Fibroblast of skin of left biceps (primary cell): ENCODE measurements at places on chromosomes 16 and 17.

DNA sequence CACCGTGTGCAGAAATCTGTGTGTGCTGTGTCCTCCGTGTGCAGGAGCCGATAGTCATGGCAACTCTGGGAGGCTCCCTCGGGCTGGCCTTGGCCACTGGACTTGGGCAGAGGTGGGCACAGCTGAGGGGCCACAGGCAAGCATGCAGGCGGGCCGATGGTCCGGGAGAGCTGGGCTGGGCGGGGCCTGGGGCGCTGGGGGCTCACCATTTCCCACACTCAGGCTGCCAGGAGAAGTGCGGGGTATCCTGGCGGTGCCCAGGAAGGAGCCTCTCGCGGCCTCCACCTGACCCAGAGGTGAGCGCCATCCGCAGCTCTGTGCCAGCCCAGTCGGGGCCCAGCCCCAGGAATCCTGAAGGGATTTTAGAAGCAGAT is 28.4 kb downstream of the BAHCC1 start:
- no peak for DNase-seq

DNA sequence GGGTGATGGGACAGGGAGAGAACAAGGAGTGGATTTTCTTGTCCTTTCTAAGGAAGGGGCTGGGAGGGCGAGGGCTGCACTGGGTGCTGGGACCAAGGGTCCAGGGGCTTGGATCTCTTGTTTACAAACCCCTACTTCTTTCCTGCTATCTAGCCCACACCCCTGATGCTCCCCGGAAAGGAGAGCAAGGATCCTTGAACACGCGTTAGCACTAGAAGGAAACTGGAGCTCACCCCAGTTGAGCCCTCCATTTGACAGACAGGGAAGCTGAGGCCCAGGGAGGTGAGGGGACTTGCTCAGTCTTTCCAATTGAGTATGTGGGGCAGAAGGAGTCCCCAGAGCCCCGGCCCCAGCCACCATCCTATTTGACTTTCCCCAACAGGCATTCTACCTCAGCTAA is 4.6 kb upstream of the ITGAE start:
- DNase-seq: no peak

- DNase-seq: no peak
Observed at GRCh38 chr16:89201439-89202377, 1.4 kb upstream of the SLC22A31 start.

GRCh38 chr17:7436556-7437368 is 1.5 kb downstream of the TMEM102 start:
- DNase-seq: no peak

GRCh38 chr17:48014595-48015111 is 22.9 kb downstream of the COPZ2 start:
- no peak for DNase-seq

GRCh38 chr17:15298176-15298575 is 33.0 kb upstream of the PMP22 start:
- DNase-seq: no peak
